ENCODE measurements at places on chromosomes 2 and 18.
A peak's percentile ranks its signal among the peaks of the same experiment; 100 is the strongest.

DNA sequence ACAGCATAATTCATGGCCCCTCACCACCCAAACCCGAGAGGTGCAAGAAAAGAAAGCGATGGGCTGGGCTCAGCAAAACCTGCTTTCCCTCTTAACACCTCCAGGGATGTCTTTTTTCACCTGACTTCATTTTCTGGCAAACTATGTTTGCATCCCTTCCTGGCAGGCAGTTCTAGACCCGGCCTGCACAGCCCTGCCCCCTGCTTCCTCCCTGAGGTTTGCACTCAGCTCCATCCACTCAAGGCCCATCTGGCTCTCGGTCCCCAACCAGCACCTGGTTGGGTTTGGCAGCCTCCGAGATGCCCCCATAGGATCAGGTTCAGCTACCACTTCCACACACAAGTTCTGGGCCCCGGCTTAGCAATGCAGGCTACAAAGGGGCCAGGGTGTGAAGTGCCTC, 185.7 kb downstream of the SMAD7 start:
- DNase-seq, result no peak

- no peak for DNase-seq
These were observed 140.4 kb downstream of the CTIF start for GRCh38 chr18:48679236-48679635.

GRCh38 chr2:54420524-54421172, 35.5 kb upstream of the SPTBN1 start:
- no peak for DNase-seq

DNA sequence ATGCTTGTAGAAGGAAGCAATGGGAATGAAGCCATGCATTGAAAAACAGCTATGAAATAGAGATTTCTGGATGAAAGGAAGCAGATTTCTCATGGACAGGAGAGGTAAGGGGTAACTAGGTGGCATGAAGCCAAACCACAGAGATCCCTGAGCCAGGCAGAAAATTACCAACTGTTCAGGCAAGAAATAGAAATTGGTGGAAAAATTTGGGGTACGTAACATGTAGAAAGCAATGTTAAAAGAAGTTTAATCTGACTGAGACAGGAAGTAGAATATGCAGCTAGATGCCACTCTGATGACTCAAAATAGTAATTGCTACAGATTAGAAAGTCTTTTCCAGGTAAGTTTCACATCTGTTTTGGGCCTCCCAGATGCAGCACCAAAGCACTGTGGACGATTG, 928.5 kb upstream of the CELF4 start:
- no peak for DNase-seq

DNA sequence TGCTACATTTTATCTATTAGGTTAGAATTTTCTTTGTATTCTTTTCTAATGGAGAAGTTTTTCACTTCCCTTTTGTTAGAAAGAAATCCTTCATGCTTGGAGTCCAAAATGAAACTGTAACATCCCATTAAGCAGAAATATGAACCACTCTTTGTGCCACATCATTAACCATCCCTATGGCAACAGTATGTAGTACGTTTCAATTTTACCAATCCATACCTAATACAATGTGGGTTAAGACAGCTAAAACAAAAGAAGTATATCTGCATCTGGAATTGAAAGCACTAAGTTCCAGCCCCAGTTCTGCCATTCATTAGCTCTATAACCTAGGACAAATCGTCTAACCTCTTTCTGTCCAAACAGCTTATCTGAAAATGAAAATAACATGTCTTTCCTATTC, 409.2 kb upstream of the SPHKAP start:
- no peak for DNase-seq

DNA sequence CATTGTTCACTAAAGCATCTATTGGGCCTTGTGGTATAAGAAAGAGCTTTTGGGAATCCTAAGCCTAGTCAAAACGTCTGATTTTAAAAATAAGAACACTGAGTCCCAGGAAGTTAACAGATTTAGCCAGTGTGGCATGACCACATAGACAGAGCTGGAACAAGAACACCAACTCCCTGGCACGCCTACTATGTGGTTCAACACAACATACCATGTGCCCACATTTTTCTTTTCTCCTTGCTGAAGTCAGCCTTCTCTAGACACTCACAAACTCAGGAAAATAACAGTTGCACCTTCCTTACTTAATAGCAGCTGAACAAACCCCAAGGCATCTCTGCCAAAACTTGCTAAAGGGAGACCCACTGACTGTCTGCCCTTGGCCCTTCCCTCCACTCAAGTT, 124.8 kb downstream of the C1D start:
- DNase-seq, result no peak

- DNase-seq, result no peak
These were observed 420.2 kb upstream of the CHST9 start for GRCh38 chr18:27605107-27605834.

- no peak for DNase-seq
These were observed 30.8 kb upstream of the CCL20 start for GRCh38 chr2:227782804-227783203.

DNA sequence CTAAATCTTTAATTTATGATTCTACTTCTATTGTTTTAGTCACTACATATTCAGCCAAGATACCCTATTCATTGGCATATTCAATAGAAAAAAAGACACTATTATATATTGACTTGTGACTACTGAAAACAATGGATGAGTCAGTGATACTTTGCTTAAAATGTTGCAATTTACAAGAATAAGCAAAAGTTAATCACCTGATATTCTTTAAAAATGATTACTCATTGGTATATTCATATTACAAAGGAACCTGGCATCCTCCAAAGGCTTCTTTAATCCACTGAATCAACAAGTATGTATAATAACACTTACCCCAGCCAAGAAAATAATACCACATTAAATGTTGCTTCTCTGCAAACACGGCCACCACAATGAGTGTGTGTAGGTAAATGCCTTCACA, 87.8 kb downstream of the CALCRL start:
- DNase-seq, result no peak

DNA sequence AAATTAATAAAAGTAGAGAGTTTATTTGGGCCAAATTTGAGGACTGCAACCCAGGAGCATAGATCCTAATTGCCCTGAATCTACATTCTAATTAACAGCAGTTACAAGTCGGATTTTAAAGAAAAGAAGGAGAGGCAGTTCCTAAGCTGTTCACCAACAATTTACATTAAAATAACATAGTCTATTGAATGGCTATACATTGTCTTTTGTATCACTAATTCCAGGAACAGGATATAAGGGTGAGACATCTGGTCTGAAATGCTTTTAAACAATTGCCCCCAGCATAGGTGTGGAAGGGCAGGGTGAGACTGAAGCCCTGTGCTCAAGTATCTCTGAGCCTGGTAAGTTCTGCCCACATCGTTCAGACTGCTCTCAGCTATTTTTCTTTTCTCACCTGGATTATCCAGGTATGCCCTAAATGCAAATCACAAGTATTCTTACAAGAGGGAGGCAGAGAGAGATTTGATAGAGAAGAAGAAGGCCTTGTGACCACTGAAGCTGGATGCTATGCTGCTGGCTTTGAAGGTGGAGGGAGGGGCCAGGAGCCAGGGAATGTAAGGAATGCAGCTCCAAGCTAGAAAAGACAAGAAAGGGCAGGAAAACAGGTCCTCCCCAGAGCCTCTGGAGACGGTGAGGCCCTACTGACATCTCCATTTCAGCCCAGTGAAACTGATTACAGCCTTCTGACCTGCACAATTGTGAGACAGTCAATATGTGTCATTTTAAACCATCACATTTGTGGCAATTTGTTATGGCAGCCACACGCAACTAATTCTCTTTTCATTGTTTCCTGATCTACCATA, 189.4 kb upstream of the ARL4C start:
- no peak for DNase-seq

GRCh38 chr2:30115141-30115980, 31.4 kb upstream of the YPEL5 start:
- peak; percentile 66 for DNase-seq

GRCh38 chr2:206201075-206201848, 41.6 kb downstream of the EEF1B2 start:
- DNase-seq, result no peak

GRCh38 chr2:207663870-207664545, 38.8 kb upstream of the METTL21A start:
- no peak for DNase-seq

DNA sequence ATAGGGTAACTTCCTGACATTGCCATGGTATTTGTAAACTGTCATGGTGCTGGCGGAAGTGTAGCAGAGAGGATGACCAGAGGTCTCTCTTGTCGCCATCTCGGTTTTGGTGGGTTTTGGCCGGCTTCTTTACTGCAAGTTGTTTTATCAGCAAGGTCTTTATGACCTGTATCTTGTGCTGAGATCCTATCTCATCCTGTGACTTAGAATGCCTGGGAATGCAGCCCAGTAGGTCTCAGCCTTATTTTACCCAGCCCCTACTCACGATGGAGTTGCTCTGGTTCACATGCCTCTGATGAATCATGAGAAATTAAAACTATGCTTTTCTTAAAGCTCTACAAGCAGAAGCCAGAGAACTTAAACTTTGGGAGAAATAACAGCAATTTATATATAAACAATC, 12.7 kb upstream of the NFU1 start:
- DNase-seq, result no peak

DNA sequence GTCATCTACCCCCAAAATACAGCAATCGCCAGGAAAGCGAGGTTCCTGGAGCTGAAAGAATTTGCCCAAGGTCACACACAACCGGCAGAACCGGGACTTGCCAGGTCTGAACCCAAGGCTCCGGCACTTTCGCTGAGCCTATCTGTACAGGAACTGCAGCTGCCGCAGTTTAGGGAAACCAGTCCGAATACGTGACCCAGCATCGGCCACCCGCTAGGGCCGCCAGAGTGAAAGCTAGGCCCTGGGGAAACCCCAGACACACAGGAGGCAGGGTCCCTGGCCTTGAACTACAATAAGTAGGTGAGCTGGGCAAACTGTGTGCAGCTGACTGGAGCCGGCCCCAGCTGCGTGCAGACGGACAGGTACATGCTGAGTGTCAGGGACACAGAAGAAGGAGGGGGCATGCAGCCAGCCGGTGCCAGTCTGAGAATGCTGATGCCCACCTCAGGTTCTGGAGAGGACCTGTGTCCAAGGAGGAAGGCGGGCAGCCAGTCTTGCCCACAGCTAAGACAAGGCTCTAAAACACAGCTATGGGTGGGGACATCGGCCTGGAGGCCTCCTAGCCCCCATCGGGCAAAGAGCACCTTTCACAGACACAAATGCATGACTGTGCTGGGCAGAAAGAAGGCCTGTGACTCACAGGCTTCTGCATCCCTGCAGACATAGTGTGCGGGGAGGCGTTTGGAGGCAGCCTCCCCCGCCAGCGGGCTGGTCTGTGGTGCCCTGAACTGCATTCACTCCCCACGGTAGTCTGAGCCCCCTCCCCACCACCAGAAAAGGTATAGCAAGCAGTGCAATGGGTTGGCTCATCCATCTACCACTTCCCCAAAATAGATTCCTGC, 107.4 kb upstream of the ID2 start:
- peak; percentile 37 for DNase-seq

DNA sequence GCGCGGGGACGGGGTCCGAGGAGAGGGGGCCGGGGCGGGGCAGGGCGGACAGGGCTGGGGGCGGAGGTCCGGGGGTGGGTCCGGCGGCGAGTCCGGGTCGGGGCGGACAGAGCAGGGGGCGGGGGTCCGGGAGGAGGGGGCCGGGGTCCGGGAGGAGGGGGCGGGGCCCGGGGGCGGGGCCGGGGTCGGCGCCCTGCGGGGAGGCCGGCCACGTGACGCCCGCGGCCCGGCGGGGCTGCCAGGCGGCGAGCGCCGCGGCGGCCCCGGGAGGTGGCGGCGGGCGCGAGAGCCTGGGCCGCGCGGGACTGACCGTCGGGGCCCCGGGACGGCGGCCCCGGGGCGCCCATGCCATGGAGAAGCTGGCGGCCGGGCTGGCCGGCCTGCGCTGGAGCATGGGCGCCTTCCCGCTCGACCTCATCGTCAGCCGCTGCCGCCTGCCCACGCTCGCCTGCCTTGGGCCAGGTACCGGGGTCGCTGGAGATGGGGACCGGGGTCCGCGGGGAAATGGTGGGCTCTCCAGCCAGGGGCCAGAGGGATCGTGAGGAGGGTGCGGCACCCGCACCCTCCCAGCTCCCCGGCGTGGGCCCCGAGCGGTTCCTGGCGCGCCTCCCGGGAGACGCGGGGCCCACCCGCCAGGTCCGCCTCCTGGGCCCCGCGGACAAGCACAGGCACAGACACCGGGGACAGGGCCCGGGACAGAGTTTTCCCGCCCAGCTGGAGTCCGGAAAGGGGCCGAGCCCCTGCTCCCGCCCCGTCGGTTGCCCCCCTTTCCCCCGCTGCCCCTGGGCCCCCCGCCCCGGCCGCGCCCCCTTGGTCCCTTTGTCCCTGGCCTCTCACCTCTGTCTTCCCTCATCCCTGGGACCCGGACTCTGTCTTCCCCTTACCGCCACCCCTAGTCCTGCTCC, at the start of gene GAREM2:
Gene GAREM2 (plus strand): TSS at position 218 of the 905 bp plus-strand sequence. CDS start 133 bp downstream, at position 351.
- peak; percentile 7 for DNase-seq

GRCh38 chr2:66874411-66874810, 439.5 kb downstream of the MEIS1 start:
- DNase-seq, result no peak

- no peak for DNase-seq
These were observed 1130.9 kb upstream of the SLC39A10 start for GRCh38 chr2:194526121-194526520.
